ENCODE measurements at places on chromosomes 11 and 22.

DNA sequence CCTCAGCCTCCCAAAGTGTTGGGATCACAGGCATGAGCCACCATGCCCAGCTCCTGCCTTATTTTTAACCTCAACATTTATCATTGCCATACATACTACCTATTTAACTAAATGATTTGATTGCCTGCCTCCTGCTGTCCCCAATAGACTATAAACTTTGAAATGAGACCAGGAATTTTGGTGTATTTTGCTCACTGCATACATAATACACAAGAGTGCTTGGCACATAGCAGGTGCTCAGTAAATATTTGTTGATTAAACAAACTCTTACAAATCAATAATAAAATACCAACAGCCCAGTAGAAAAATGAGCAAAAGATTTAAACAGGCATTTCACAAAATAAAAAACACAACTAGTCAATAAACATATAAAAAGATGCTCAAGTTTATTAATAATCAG is 49.5 kb upstream of the PHF21A start:
- no peaks in the 10 kb centered on the region for H3K36me3 ChIP-seq
- DNase-seq = no peak
- no peaks in the 10 kb centered on the region for H3K4me1 ChIP-seq
- no peaks in the 10 kb centered on the region for H3K27me3 ChIP-seq

GRCh38 chr11:20566591-20567434 is 32.6 kb upstream of the SLC6A5 start:
- no peaks in the 10 kb centered on the region for H3K4me1 ChIP-seq
- no peaks in the 10 kb centered on the region for H3K36me3 ChIP-seq
- DNase-seq = no peak
- H3K27me3 ChIP-seq = peaks cover 2% of the 10 kb centered on the region

- H3K27me3 ChIP-seq = no peaks in the 10 kb centered on the region
- H3K27ac ChIP-seq = no peak overlapping the region
- H3K4me3 ChIP-seq = no peak overlapping the region
- peaks cover 13% of the 10 kb centered on the region for H3K36me3 ChIP-seq
- no peaks in the 10 kb centered on the region for H3K4me1 ChIP-seq
- no peak for DNase-seq
These were observed 42.7 kb upstream of the MOB2 start for GRCh38 chr11:1529286-1529685.

GRCh38 chr11:13947379-13947778 is 15.1 kb upstream of the SPON1 start:
- H3K36me3 ChIP-seq = no peaks in the 10 kb centered on the region
- no peak overlapping the region for H3K4me3 ChIP-seq
- H3K4me1 ChIP-seq = peaks cover 2% of the 10 kb centered on the region
- H3K27ac ChIP-seq = no peak overlapping the region

DNA sequence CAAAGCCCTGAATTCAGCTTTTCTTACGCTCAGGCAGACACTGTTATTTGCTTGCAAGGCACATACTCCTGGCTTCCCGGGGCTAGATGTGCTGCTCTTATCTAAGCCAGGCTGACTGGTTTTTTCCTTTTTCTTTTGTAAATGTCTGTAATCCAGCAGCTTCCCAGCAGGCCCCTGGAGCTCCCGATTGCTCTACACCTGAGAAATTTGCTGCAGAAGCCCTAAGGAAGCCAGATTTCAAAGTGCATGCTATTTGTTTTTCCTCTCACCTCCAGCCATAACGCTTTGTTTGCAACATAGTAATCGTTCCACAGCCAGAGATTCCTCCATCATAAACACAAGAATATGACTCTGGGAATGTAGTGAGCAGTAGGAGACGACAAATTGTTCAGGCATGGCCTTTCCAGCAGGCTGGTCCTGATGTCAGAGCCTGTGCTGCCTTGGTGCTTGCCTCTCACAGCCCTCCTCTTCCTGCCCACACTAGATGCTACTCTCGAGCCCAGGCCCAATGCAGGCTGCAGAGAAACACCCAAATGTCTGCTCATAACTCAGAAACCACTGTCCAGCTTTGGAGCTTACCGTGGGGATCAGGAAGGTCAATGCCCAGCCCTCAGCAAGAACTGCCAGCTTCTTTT is 54.7 kb upstream of the SLC6A5 start:
- DNase-seq = no peak
- no peak overlapping the region for H3K4me3 ChIP-seq
- no peaks in the 10 kb centered on the region for H3K4me1 ChIP-seq
- H3K27me3 ChIP-seq = peaks cover 5% of the 10 kb centered on the region
- H3K36me3 ChIP-seq = no peaks in the 10 kb centered on the region

DNA sequence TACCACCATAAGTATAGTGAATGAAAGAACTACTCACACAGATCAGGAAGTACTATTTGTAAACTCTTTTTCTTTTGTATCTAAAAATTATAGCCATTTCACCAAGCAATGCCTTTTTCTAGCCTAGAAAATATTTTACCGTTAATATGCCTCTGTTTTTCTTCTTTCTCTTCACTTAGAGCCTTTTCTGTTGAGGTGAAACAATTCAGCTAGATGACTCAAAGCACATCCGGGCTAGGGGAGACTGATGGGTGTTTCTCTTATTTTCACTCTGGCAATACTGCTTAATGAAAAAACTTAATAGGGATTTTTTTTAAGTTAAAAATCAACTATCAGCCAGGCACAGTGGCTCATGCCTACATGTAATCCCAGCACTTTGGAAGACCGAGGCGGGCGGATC is 93.3 kb downstream of the SGSM3 start:
- peak; percentile 84 for DNase-seq
- H3K4me3 ChIP-seq = peak overlapping the region; percentile 78
- peaks cover 59% of the 10 kb centered on the region for H3K4me1 ChIP-seq
- H3K36me3 ChIP-seq = peaks cover 8% of the 10 kb centered on the region

DNA sequence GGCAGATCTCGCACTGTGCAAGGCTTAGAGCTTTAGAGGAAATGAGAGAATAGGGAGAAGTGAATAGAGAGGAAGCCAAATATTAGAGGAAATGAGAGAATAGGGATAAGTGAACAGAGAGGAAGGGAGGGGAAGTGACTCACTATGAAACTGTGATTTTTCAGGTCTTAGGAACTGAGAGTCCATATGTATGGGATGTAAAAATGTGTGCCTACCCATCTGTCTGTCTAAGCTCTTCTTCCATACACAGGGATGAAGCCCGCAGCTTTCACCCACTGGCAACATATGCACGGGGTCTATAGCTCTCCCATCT is 6.4 kb upstream of the CCDC86 start:
- no peak overlapping the region for H3K27ac ChIP-seq
- H3K4me1 ChIP-seq = no peaks in the 10 kb centered on the region
- H3K27me3 ChIP-seq = peaks cover 2% of the 10 kb centered on the region
- H3K36me3 ChIP-seq = no peaks in the 10 kb centered on the region

DNA sequence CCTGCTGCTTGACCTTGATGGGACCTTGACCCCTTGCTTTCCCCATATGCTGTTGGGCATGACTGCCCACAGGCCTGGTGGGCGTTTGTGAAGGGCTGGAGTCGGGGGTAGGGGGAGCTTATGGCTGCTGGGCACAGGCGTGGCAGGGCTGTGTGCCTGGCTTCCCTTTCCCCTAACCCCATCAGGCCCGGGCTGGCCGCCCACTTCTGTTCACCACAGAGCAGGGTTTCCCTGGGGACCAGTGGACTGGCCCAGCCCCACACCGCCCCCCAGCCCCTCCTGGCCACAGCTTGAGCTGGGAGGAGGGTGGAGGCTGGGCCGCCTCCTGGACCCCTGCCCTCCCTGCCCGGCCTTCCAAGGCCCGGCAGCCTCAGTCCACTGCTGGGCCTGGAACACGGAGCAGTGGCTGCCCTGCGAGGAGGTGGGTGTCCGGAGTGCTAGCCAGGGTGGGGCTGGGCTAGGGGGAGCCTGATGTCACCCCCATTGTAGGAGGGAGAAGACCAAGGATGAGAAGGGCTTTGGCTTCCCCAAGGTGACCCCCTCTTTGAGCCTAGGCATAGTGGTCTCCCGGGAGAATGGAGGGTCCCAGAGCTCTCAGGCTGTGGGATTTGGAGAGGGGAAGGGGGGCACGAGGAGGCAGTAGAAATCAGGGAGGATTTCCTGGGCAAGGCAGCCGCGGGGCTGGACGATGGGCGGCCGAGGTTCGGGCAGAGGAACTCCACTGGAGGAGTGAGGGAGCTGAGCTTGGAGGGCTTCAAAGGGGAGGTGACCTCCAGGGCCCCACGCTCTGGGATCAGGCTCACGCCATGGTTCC is at the start of gene AIFM3:
AIFM3 (plus strand) TSS at position 373 of the 814 bp plus-strand sequence. CDS start 690 bp downstream, outside the sequence.
- DNase-seq = no peak
- H3K27me3 ChIP-seq = no peaks in the 10 kb centered on the region
- no peak within 1 kb of the TSS for H3K4me3 ChIP-seq
- H3K27ac ChIP-seq = no peak within 1 kb of the TSS
- peaks cover 24% of the 10 kb centered on the region for H3K4me1 ChIP-seq

GRCh38 chr22:22884888-22885840 is 2.5 kb upstream of the IGLL5 start:
- H3K4me1 ChIP-seq = peaks cover 7% of the 10 kb centered on the region
- H3K27ac ChIP-seq = no peak overlapping the region
- no peak overlapping the region for H3K4me3 ChIP-seq

DNA sequence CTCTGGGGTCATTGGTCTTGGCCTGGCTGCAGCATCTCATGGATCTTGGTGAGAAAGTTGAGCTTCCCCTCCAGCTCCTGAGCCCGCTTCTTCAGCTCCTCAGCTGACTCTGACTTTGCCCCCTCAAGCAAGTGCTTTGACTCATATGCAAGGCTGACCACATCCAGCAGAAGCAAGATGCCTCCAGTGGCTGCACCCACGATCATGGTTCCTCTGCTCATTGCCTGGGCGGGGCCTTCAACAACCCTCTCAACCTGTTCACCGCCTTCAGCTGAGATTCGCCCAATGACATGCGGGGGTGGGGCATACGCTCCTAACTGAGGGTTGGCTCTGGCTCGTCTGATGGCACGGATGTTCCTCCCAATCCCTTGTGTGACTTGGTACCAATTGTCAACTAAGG is 11.9 kb downstream of the APOL2 start:
- H3K36me3 ChIP-seq = peaks cover 5% of the 10 kb centered on the region
- H3K27ac ChIP-seq = no peak overlapping the region
- no peak for DNase-seq
- no peaks in the 10 kb centered on the region for H3K4me1 ChIP-seq

- no peaks in the 10 kb centered on the region for H3K36me3 ChIP-seq
- H3K4me3 ChIP-seq = no peak overlapping the region
- no peak for DNase-seq
- no peaks in the 10 kb centered on the region for H3K27me3 ChIP-seq
These were observed 1658.4 kb upstream of the RAG2 start for GRCh38 chr11:38256436-38256835.

DNA sequence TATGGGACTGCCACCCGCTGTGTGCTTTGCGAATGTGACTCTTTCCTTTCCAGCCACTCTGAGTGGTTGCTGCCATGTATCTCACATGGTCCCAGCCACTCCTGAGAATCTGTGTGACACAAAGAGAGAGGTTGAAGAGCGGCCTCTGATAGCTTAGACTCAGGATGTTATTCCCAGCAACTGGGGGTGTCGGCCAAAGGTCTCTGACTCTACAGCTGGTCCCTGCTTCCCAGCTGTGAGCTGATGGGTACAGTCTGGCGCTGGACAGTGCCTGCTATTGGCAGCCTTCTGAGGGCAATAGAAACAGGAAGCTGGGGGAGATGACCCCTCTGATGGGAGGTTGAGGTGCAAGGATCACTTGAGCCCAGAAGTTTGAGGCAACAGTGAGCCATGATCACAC is 105.1 kb downstream of the RRAS2 start:
- no peak overlapping the region for H3K27ac ChIP-seq
- no peaks in the 10 kb centered on the region for H3K36me3 ChIP-seq
- H3K27me3 ChIP-seq = peaks cover 23% of the 10 kb centered on the region
- peaks cover 4% of the 10 kb centered on the region for H3K4me1 ChIP-seq
- DNase-seq = no peak

GRCh38 chr22:37752189-37753087 is 55.3 kb upstream of the GCAT start:
- peaks cover 34% of the 10 kb centered on the region for H3K36me3 ChIP-seq
- no peak overlapping the region for H3K27ac ChIP-seq
- H3K4me1 ChIP-seq = peaks cover 13% of the 10 kb centered on the region
- no peak for DNase-seq
- H3K27me3 ChIP-seq = no peaks in the 10 kb centered on the region

GRCh38 chr11:92948116-92948515 is 21.3 kb upstream of the MTNR1B start:
- H3K27me3 ChIP-seq = no peaks in the 10 kb centered on the region
- no peaks in the 10 kb centered on the region for H3K36me3 ChIP-seq
- H3K4me3 ChIP-seq = no peak overlapping the region
- H3K27ac ChIP-seq = no peak overlapping the region
- no peak for DNase-seq

DNA sequence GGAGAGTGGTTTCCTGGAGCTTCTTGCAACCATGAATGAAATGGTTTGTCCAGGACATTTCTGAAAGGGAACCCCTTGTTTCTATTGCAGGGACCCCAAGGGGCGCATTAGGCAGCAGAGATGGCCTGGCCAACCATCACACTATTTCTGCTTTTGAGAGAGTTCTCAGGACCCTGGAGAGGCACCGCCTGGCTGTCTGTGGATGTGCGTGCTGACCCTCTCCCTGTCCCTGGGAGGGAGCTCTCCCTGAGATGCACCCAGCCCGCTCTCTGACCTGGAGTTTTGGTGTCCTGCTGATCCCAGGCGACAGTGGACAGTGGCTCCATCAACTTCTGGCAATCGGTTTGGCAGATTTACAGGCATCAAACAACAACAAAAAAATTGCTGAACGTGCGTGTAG is 80.3 kb upstream of the SLC22A12 start:
- H3K4me1 ChIP-seq = peaks cover 5% of the 10 kb centered on the region
- H3K27me3 ChIP-seq = no peaks in the 10 kb centered on the region
- no peaks in the 10 kb centered on the region for H3K36me3 ChIP-seq
- H3K27ac ChIP-seq = no peak overlapping the region

DNA sequence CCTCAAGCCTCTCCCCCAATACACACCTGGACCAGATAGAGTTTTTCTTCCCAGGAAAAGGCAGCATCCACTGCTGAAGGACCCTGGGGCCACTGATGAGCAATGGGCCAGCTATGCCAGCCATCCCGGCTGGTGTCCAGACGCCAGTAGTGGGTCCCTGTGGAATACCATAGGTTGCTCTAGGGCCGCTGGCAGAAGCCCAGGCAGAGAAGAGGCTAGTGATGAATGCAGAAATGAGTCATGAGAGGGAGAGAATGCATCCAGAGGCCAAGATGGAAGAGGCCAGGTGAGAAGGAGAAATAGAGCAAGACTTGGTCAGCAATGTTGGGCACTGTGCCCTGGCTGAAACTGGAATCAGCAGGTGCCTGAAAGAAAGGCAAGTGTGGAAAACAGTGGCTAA is 8.9 kb downstream of the HPX start:
- H3K4me3 ChIP-seq = no peak overlapping the region

DNA sequence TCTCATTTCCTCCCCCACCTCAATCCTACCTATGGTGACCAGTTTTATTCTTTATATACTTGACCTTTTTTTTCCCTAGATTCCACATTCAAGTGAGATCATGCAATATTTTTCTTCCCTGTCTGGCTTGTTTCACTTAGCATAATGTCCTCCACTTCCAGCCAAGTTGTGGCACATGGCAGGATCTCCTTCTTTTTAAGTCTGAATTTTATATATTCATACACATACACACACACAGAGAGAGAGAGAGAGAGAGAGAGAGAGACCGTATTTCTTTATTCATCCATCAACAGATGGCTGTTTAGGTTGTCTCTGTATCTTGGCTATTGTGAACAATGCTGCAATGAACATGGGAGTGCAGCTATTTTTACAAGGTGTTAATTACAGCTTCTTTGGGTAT is 1.4 kb downstream of the POU2AF2 start:
- no peaks in the 10 kb centered on the region for H3K36me3 ChIP-seq
- H3K4me3 ChIP-seq = no peak overlapping the region
- H3K4me1 ChIP-seq = no peaks in the 10 kb centered on the region
- H3K27me3 ChIP-seq = no peaks in the 10 kb centered on the region
- no peak overlapping the region for H3K27ac ChIP-seq
- DNase-seq = no peak
